ENCODE measurements at places on chromosomes 12 and 14.

DNA sequence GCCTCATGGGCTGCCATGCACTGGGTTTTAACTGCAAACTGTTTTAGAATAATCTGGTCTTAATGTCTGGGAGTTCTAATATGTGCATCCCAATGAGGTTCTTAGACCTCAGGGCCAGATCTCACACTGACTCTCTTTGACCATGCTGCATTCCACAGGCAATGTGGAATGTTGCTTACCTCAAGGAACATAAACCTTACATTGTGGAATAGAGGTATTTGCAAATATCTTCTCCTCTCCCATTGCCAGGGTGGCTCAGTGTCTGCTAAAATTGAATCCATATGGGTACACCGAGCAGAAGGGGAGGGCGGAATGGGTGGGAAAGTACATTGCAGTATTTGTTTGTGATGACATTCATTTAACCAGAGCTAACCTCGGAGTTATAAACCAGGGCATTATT, 78.6 kb downstream of the CHST11 start:
- DNase-seq, result no peak

DNA sequence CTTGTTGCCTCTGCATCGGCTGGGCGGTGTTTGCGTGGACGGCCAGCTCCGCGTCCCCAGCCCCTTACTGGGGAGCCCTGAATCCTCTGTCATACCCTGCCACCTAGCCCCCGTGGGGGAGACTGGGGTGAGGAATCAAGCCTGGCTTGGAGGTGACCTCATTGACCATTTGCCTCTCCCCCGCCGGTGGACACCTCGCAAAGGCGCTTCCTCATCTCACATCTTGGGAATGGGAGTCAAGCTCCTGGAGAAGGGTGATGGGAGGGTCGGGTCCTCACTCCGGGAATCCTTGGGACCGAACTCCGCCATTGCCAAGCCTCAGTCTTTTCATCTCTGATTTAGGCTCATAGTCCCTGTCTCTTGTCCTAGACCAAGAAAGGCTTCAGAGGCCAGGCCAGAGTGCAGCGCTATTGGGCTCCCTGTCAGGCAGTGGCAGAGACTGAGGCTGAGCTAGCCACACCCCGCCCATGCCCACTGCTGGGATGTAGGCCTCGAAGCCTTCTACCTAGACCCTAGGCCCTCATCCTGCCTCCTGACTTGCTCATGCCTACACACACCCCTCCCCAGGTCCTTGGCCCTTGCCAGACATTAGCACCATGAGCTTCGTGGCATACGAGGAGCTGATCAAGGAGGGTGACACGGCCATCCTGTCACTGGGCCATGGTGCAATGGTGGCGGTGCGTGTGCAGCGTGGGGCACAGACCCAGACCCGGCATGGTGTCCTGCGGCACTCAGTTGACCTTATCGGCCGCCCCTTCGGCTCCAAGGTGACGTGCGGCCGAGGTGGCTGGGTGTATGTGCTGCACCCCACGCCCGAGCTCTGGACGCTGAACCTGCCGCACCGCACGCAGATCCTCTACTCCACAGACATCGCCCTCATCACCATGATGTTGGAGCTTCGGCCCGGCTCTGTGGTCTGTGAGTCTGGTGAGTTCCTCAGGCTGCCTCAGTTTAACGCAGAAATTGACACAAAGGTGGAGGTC, 678 bp downstream of the TRMT61A start:
- DNase-seq, result no peak

DNA sequence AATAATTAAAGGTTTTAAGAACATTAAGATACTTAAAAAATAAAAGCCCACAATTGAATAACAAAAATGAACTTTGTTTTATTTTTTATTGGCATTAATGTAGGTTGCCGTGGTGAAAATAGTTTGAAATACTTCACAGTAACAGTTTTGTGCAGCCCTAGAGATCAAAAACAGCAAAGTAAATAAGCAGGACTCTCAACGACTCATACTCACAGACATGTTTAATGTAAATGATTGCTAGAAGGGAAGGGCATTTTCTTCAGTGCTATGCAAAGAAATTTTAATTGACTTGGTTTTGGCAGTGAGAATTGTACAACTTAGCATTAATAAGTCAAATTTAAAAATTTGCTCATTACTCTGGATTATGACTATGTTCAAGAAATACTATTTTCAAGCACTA, 16.0 kb downstream of the TRMT5 start:
- DNase-seq, result no peak

DNA sequence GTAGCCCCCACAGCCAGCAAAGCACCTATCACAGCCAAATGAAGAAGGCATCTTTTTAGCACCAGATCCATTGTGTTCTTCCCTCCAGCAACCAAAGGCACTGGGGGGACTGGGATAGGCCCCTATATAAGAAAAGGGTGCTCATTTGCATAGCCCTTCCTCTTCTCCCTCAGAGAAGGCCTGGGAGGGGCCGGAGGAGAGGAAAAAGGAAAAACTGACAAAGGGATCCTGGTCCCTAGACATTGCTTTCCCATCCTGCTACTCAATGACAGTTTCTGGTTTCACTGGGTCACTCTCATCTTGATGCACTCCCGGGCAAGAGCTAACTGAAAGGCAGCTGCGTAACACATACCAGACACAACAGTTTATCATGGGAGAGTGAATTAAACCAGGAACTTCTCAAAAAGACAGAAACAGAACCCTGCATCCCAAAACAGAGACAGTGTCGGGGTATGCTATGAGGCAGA, at the start of gene PMEL:
Gene PMEL, minus strand, starts transcription at position 102 of the 467 bp plus-strand sequence. Its CDS starts 31 bp downstream, at position 71.
- no peak for DNase-seq

GRCh38 chr14:53953828-53954550, 2.6 kb downstream of the BMP4 start:
- no peak for DNase-seq

- no peak for DNase-seq
Measured at GRCh38 chr12:9870286-9870866, 1.2 kb upstream of the CLEC2B start.

DNA sequence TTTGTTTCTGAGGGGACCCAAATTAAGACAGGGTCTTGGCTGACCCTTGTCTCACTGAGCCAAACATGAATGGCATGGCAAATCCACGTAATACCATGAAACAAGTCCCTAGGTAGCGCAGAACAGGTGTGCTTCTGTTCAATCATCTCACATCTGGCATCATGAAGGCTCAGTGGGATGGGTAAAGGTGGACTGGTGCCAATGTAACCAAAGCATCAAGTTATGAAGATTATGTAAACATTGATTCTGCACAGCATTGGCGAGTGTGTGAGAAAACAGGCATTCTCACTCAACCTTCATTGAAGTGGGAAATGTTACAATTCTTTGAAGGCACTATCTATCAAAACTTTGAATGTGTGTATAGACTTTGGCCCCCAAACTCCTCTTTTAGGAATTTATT, 41.9 kb downstream of the PTGER2 start:
- DNase-seq, result no peak

- no peak for DNase-seq
Measured at GRCh38 chr14:89672636-89673511, 255.8 kb upstream of the FOXN3 start.

GRCh38 chr14:28142400-28143015, 624.1 kb upstream of the FOXG1 start:
- DNase-seq, result no peak

DNA sequence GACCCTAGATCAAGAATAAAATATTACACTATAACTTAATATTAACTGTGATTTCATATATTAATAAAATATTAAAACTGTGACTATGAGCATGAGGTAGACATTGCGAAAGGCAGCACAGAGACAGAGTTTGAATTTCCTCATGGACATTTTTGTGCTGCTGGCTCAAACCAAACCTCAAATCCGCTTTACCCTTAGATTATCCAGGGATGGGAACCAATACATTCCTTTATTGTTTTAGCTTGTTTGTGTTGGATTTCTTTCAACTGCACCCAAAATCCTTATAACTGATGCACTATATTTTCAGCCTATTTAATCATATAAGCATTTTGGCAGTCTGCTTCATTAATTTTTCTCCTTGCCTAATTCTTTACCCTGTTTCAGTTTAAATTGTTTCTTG, 436.7 kb downstream of the ATP23 start:
- no peak for DNase-seq

GRCh38 chr12:124746649-124747425, 116.8 kb downstream of the SCARB1 start:
- no peak for DNase-seq

DNA sequence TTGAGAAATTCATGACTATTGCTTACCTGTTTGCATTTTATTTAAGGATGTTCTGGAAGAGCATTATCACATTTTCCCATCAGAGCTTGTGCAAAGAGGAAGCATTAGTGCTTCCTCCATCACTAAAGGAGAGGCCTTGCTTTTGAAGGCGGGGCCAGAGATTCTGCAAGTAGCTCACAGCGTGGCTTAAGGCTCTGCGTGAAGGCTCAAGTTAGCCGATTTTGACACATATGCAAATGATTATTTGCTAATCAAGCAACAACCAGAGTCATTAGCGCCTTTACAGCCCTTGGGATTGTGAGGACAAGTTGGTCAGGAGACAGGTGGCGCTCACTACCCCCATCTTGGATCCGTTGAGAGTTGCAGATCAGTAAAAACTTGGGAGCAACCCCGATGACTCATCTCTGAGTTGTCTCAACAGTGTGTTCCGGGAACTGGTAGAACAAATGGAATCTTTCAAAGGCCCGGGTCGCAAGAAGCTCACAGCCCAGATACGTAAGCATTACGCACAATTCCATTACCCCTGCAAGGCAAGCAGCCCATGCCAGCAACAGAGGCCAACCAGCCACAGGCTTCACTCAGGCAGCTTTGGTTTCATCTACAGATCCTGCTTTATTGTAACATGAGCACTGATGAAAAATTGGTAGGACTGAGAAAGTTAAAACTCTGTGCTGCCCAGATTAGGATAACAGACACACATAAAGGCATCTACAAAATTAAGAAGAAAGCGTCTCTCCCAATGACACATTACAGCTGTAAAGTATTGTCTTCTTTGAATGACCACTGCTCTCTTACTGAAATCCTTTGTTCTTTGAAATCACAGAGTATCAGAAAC, 34.9 kb upstream of the SPTSSA start:
- no peak for DNase-seq

- no peak for DNase-seq
Measured at GRCh38 chr14:68924186-68925158, 54.6 kb downstream of the ACTN1 start.

GRCh38 chr12:119949145-119949544, 39.9 kb upstream of the BICDL1 start:
- no peak for DNase-seq

DNA sequence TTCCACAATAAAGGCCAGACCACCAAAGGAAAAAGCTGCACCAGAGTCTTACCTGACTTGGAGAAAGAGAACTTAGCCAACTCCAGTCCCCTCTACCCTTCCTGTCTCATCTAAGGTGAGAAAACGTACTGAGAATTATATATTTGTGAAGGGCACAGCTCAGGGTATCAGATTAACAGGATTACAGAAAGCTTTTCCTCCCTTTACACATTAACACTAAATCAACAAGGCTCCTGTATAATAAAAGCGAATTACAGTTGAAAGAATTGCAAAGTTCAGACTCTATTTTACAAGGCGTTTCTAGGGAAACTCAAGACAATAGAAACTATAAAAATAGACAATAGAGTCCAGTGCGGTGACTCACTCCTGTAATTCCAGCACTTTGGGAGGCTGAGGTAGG, 82.7 kb upstream of the RPL10L start:
- DNase-seq, result no peak

GRCh38 chr12:110622582-110622981, 8.7 kb downstream of the TCTN1 start:
- no peak for DNase-seq

GRCh38 chr14:35020713-35021112, 25.4 kb upstream of the FAM177A1 start:
- DNase-seq, result no peak

DNA sequence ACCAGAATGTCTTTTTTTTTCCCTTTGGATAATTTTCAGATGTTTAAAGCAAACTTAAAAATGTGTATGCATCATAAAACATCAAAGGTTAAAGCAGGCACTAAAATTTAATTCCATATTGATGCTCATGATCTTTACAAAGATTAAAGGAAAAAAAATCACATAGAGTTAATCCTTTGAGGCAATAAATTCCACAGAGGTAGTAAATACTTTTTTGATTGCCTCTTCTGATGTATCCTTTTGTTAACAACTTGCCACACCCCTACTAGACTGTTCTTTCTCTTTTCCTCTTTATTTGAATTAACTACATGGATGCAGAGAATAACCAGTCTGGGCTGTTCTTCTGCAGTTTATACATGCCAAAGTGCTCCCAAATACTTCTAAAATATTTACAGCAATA, 45.2 kb upstream of the KCNJ8 start:
- DNase-seq, result no peak

DNA sequence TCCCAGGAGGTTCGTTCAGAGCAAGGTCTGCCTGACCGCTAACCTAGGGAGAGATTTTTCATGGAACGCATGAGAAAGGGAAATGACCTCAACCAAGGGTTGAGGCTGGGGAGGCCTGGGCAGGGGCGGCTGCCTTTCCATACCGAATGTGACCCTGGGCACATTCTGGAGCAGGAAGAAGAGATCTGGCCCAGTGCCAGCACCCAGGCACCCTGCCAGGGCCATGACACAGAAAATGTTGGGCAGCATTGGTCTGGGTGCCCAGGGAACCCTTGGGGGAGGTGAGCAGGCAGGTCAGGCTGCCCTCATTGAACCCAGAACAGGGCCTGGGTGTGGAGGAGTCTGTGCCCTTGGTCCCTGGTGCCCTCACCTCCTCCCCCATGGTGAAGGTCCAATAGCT, 106.8 kb downstream of the CALM1 start:
- no peak for DNase-seq

GRCh38 chr12:131608740-131609690, 101.9 kb upstream of the SFSWAP start:
- peak; percentile 44 for DNase-seq
